ENCODE measurements at places on chromosomes 4 and X.

- DNase-seq: no peak
These were observed 28.4 kb downstream of the NPNT start for GRCh38 chr4:105923497-105924238.

DNA sequence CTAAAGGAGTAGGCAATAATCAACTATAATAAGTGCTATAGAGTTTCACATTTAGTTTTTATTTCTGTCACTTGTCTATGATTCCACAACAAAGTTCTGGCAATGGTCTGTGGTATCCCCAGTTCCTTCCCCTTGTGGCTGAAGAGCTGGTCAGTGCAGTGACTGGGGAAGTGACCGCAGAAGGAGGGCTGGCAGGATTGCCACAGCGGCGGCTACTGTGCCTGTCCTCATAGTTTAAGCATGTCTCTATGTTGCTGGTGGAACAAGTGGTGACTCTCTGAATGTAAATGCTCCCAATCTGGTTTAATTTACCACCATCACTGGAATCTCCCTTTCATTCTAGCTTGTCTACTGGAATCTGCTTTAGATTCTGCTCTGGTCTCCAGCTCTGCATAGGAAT lies 170.6 kb upstream of the GK2 start:
- DNase-seq: no peak

DNA sequence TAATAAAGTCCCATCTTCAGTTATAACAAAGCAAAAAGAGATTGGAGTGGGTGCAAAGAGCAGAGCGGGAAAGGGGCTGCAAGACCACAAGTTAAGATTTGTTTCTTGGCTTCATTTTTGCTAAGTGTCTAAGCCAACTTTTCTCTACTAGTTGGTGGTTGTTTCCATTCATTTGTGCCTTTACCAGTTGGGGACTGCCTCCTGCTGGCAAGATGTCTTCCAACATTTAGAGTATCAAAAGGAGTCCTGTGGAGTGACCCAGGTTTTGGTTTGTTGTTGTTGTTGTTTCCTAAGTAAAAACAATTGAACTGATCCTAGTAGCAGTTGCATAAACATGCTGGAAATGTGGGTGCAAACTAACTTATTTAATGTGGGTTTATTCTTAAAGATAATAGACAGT lies 121.1 kb downstream of the SPATA18 start:
- no peak for DNase-seq

DNA sequence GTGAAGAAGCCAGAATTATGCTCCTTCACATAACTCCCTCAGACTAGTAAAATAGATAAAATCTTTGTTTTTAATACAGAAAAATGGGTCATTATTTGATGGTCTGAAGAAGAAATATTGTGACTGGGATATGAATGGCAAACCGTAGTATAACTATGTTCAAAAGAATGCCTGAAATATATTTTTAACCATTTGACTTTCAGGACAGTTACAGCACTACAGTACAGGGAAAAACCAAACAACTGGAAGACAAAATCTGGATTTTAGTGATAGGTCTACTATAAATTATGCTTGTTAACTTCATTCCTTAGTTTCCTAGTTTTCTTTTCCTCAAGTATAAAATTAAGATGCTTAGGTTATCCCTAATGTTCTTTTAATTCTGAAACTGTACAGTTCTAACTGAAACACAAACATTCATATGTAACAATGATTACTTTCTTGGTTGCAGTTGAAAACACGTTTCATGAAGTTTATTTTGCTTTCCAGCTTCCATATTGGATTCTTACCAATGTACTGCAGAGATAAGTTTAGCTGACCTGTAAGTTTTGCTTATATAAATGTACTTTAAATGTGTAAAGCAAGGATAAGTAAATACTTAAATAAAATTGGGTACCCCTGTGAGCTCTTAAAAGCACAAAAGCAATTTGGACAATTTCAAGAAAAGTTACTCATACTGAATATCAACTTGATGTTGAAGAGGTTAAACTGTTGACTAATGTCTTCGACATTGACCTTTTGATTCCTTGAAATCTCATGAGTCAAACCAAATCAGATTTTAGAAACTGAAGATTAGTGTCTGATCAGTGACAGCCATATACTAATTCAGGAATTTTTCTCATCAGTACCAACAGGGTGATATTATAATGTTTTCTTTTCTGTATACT lies 895 bp downstream of the AFP start:
- no peak for DNase-seq

Data from fibroblast of the conjunctiva (primary cell).